ENCODE measurements at places on chromosomes 12 and 14.

DNA sequence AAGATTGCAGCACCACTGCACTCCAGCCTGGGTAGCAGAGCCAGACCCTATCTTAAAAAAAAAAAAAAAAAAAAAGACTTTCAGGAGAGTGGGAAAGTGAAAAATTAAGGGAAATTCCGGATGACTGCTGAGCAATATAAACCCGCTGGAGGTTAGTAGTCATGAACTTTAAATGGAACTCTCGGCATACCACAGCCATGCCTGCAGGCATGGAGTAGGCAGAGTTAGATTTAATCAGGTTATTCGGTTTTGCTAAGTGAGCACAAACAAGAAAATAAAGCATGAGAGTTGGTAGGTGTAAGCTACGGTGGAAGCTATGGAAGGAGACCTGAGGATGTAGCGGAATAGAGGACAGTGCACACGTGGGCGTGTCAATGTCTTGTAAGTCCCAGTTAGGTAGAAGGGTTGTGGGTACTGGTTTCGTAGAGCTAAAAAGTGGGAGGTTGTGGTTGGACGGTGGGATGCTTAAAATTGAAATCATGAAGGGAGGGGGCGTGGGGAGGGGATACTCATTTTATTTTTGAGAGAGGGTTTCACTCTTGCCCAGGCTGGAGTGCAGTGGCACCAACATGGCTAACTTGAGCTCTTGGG is 11.8 kb upstream of the TUBA1C start:
- no peak for DNase-seq

DNA sequence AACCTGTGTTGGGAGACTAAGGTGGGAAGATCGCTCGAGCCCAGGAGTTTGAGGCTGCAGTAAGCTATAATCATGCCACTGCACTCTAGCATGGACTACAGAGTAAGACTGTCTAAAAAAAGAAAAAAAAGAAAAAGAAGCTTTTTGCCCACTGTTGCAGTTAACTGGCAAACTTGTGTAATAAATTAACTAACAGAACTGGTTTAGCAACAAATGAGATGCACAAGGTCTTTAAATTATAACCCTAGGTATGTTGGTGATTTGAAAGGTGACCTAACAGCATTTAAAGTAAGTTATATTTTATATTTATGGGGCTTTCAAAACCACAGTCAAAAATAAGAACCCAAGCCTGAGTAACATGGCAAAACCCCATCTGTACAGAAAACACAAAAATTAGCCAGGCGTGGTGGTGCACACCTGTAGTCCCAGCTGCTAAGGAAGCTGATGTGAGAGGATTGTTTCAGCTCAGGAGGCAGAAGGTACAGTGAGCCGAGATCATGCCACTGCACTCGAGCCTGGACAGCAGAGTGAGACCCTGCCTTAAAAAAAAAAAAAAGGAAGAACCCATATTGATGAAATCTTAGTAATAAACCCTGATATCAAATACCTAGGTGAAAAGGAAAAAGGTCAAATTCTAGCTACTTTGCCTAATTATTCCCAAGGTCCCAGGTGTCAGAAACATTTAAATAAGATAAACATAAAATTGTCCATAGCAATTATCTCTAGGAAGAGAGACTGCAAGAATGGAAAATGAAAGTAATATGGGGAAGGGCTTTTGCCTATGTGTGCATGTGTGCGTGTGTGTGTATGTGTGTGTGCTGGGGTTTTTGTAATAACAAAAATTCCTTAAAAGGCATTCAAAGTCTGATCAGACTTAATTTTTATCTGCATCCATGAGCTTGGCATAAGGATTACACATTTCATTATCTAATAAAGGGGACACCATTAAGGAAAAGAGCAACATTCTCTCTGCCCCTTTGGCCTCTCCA is 15.4 kb downstream of the SYNE2 start:
- no peak for DNase-seq

- DNase-seq, result no peak
Measured at GRCh38 chr12:49342914-49343731, 3.6 kb upstream of the DNAJC22 start.

GRCh38 chr14:95467657-95468056 is 48.8 kb downstream of the SYNE3 start:
- DNase-seq, result no peak

GRCh38 chr12:51415931-51416330 is 8.7 kb upstream of the SLC4A8 start:
- no peak for DNase-seq

DNA sequence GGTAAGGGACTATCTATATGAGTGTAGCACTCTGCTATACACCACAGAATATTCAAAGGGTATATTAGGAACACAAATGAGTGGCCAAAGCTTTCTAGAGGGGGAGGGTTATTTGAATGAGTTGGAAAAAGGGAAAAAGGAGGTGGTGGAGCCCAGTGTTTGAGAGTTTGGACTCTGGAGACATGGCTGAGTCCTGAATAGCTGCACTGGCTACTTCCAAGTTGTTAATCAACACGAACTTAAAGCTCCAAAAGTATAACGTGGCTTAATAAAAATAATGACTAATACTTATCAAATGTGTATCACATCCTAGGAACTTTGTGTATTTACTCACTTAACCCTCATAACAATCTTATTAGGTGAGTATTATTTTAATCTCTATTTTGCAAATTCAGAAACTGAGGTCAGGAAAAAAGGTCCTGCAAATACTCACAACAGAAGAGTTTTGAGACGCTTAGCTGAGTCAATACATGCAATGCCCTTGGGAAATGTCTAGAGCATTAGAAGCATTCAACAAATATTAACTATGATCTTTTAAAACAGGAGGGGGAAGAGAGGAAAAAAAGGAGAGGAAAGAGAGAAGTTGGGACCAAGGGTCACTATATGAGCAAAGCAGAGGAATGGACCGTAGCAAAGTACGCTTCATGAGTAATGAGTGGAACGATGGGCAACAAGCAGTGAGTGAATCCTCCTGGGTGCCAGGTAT is 189.5 kb upstream of the HMGA2 start:
- no peak for DNase-seq

DNA sequence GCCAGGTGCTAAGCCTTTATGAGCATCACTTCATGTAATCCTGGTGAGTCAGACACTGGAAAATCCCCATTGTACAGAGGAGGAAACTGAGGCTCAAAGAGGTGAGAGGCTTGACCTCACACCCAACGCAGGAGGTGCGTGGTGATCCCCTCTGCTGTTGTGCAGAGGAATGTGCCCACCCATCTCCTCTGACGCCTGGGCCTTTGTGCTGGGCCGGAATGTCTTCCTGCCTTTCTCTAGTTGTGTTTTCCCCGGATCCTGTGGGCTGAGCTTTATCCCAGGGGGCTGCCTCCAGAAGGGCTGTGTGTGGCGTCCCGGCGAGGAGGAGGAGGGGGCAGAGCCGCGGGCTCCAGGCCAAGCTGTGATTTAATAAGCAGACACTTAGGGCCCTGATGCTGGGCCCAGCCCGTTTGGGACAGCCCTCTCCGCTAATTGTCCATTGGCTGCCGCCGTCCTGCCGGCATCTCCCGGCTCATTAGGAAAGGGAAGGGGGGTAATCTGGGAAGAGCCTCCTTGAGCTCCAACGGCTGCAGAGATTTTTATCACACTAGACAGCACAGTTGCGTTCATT is 653.6 kb downstream of the MED13L start:
- no peak for DNase-seq

GRCh38 chr12:50041062-50041860 is 16.0 kb upstream of the RACGAP1 start:
- no peak for DNase-seq

DNA sequence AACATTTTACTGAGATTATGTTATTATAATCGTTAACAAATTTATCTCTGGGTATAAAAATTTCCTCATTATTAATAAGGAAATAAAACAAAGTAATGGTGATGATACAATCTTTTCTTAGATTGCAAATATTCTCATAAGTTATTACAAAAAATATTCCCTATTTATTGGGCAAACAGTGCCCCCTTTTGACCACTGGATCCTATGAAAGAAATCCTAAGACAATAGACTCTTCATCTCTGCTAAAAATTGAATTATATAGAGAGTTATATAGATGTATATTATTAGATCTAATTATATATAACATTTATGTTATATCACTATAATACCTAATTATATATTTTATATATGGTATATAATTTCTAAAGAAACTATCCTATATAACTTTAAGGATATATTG is 94.2 kb upstream of the FGD4 start:
- DNase-seq, result no peak

- DNase-seq, result no peak
Measured at GRCh38 chr12:95922231-95922630, 20.2 kb downstream of the CCDC38 start.

DNA sequence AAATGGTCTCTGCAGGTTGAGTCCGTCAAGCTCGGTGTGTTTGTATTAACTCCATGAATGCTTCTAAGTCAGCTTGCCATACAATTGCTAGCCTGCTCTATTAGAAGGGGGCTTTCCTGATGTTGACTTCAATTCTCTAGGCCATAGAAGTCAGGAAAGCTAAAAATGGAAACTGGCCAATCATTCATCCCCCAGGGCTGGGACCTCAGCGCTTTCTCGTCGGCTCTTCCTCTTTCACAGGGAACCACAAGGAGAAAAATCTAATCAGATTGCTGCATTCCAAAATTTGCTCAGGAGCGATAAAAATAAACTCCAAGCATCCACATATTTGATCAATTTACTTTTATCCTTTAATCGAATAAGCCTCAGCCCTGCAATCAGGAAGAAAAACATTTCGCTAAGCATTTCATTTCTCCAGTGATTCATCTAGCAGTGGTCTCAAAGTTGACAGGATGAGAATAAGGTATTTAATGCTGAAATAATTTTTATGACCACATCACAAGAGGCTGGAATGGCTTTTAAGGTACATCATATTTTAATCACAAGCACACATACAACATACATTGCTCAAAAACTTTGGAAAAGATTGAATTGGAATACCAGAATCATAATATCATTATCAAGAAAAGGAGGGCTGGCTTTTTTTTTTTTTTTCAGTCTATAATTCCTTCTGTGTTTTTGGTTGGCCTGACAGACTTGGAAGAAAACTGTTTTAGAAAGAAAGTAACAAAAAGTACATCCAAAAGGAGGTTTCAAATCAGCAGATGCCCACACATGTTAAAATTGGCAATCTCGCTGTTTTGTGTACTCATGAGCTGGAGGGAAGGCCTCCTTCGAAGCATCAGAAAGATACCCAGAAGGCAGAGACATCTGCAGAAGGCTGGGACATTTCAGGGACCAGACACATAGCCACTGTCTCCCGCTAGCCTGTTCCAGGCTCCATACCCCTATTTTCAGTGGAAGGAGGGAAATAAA is 316.3 kb downstream of the NUAK1 start:
- no peak for DNase-seq

GRCh38 chr14:23359167-23359626 is 5.8 kb downstream of the EFS start:
- no peak for DNase-seq

- DNase-seq, result no peak
Measured at GRCh38 chr12:108622421-108622820, 11.3 kb downstream of the SELPLG start.

- DNase-seq, result no peak
Measured at GRCh38 chr14:20632448-20632830, 9.1 kb downstream of the OR6S1 start.

DNA sequence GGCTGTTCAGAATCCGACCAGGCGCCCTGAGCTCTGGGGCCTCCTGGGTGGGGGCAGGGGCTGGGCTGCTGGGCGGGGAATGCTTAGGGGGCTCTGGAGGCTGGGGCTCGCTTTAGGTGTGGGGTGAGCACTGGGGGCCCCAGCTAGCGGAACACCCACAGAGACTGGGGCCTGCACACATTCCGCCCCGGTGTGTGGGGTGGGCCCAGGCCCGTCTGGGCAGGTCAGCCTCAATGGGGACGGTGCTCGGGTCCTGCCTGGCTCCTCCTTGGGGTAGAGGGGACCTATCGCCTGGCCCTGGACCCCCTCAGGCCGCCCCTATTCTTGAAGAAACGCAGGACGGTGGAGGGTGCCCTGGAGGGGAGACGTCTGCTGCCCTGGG is 364.8 kb downstream of the TMEM121 start:
- no peak for DNase-seq

DNA sequence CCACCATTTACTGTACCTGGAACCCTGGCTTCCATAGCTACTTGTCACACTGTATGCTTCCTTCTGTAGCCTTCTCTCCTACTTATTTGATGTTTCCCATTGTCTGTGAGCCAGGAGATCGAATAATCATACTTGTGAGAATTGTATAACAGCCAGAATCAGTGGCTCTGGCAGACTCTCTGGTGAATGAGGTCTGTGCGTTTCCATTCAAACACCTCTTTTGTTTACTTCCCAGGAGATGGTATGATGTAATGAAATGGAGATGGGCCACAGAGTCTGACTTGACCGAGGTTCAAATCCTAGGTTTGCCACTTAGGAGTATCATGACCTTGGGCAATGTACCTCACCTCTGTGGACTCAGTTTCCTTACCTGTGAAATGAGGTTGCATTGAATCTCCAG is 35.7 kb upstream of the CLMN start:
- no peak for DNase-seq

DNA sequence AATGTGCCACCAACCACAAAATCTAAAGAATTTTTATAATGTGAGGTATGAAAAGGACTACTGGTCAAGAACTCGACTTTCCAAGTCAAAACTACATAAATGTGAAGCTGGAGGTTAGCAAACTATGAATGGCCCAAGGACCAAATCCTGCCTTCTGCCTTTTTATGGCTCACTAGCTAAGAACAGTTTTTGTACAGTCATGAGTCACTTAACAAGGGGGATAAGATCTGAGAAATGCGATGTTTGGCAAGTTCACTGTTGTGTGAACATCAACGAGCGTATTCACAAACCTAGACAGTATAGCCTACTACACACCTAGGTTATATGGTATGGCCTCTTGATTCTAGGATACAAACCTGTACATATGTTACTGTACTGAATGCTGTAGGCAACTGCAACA is 28.2 kb downstream of the FERMT2 start:
- no peak for DNase-seq

DNA sequence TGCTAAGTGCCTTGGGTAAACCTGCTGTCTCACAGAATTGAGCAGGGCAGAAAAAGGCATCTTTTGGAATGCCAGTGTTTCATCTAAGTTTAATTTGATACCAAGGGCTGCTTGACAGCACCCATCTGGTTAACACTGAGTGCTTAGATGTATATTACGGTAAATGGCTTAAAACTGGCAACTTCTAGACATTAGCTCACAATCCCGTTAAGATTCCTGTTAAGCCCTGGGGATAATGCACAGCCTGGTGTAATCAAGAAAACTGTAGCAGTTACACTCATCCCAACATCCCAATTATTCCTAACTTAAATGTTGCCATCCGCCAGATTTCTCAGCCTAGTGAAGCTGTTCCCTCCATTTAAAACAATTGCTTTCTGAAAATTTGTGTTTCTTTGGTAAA is 29.9 kb downstream of the PPFIBP1 start:
- no peak for DNase-seq

- DNase-seq, result no peak
Measured at GRCh38 chr12:43060742-43061141, 471.2 kb upstream of the PRICKLE1 start.

DNA sequence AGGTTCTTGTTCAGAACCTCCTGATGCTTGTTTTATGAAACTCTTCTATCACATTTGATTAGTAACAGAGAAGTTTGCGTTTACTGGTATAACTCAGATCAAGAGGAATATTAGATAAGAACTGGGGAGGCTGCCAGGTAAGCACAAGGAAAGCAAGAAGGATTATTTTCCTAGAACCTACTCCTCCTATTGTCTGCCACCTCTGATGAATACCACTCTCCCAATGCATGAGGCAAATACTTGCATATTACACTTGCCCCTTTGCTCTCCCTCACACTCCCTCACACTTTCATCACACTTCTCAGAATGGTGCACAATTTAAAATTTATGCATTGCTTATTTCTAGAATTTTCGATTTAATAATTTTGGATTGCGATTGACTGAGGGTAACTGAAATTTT is 43.6 kb downstream of the LIN7A start:
- DNase-seq, result no peak

All from stimulated activated CD8-positive, alpha-beta memory T cell treated with anti-CD3 and anti-CD28 coated beads, Interleukin-15, amount 100 ng/mL, for 24 hours (primary cell).